Activated CD4-positive, alpha-beta T cell treated with anti-CD3 and anti-CD28 coated beads, Interleukin-2, amount 10 ng/mL, durations not matched to agents 24 days and 14 days (primary cell): ENCODE measurements at places on chromosomes 6 and 20.

GRCh38 chr6:150813993-150814359 lies 51.5 kb upstream of the MTHFD1L start:
- DNase-seq, result no peak

- no peak for DNase-seq
Measured at GRCh38 chr20:49561256-49561655, 6.7 kb downstream of the PTGIS start.

DNA sequence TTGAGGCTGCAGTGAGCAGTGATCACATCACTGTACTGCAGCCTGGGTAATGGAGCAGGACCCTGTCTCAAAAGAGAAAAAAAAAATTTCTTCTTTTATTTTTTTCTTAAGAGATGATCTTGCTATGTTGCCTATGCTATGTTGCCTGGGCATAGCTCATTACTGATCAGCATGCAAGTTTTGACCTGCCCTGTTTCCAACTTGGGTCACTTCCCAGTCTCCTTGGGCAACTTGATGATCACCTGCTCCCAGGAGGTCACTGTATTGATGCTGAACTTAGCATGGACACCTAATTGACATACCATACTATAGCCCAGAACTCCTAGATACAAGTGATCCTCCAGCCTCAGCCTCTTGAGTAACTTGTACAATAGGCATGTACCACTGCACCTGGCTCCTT lies 30.7 kb upstream of the NANP start:
- DNase-seq, result no peak

DNA sequence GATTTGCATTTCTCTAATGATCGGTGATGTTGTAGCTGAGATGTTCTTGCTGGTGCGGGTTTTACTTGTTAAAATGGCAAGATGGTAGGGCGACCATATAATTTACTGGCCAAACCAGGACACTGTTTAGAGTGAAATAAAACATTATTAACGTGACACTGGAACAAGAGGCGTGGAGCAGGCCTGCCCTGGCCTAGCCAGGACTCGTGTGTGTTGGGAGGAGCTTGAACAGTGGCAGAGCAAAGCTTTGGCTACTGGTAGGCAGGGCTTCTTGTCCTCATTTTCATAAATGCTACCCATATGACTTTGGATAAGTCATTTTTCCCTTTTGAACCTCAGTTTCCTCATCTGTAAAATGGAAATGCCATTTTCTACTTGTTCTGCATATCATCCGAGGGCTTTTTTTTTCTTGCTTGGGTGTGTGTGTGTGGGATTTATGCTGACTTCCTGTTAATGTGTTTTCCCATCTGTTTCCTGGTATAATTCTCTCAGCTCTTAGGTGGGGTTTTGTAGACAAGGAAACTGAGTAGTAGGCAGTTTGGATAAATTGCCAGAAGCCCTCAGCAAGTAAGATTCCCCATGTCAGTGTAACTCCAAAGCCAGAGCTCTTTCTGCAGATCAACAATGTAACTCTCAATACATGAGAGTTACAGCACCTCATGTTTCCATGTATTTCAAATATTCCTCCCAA lies 81.7 kb downstream of the TOX2 start:
- DNase-seq, result no peak

GRCh38 chr20:31894980-31895675 lies 24.7 kb downstream of the TTLL9 start:
- DNase-seq, result peak; percentile 65

DNA sequence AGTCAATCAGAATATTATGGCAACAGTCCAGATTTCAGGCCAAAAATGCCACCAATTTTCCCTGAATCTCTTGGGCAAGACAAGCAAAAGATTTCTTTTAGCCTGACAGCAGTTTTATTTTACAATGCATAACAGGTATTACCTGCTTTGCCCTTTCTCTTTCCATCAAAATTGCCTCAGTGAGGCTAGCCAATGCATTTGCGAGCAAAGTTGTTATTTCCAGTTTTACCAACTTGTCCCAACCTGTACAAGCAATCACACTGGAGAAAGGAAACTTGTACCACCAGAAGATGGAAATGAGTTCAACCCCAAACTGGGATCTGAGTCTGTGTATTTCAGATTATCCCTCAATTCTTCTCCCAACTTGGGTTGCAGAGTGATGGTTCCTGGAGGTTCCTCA lies 279.9 kb upstream of the CDYL start:
- no peak for DNase-seq

DNA sequence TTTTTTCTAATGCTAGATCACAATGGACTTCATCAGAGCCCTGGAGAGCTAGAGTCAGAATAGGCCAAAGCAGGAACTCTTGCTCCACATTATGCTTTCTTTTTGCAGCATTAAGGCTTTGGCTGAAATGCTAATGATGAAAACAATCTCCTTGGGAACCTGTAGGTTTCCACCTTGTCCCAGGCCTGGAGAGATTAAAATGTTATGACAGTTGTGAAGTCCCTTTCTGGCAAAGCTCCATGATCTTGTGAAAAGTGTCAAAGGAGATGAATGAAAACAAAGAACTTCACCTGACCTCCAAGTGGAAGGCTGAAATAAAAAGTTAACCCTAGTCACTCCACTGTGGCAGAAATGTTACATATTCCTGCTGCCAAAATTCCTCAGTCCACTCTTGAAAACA lies 64.0 kb upstream of the LRRC1 start:
- DNase-seq, result no peak

DNA sequence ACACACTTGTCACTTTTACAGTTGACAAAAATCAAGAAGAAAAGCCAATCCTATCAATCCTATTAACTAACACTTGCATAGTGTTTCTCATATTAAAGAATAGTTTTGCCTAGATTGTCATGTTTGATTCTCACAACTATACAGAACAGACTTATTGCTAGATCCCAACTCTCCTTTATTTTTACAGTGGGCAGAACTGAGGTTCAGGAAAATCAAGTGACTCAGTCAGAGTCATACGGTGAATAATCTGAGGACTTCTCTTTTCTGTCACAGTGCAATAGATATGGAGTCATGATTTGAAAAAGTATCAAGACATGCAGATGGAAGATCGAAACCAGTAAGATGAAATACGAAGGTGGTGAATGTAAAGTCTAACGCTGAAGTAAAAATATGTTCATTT lies 195.1 kb upstream of the CITED2 start:
- no peak for DNase-seq

DNA sequence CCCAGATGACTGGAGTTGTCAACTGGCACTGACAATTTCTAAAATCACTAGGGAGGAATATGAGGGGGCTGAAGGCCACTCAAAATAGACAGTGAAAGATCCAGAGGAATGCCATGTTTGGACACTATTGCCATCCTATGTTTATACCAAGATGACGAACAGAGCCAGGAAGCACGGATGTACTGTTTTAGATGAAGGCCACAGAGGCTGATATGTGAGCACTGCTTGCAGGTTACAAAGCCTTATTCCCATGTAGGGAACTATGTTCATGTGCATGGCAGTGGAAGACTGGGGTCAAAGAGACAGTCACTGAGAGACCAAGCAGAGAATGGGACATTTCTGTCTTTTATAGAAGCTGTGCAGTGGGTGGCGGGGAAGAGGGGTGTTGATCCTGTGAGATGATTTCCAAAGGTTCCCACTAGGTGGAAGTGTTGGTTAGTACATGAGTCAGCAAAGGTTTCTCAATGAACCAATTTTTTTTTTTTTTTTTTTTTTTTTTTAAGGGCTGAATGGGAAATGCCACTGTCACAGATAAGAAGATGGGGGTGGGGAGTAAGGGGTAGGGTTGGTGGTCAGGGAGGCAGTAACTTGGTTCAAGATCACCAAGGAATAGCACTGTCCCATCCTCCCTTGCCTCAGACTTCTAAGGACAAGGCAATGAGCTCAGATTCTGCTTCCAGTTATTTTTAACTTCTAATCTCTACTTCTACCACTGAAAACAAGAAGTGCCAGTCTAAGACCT lies 46.7 kb upstream of the MOCS1 start:
- peak; percentile 74 for DNase-seq

DNA sequence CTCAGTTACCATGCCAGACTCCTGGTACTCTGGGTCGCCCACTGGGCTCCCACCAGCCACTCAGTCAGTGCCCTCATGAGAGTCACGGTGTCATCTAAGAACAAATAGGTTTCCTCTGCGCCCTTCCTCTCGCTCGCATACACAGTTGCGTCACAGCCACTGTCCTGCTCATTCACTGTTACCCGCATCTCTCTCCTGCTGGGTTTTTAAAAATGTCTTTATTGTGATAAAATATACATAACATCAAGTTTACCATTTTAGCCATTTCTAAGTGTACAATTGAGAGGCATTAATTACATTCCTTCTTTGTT lies 4.0 kb downstream of the TEAD3 start:
- no peak for DNase-seq

GRCh38 chr6:90219209-90219985 lies 77.2 kb downstream of the BACH2 start:
- peak; percentile 72 for DNase-seq

DNA sequence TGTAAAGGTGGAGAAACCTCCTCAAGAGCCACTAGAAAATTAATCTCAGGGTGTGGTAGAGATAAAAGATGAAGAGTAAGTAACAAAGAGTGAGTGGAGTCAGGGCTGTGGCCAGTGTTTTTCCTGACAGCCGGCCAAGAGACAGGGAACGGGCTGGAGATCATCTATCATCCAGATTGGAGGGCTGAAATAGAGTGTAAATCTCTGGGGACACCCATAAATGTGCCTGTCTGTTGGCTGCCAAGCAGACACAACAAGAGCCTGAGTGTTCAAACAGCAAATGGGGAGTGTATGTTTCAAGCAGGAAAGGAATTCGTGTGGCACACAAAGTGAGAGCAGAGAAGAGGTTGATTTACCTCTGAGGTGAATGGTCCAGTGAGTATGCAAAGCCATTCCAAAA lies 326.4 kb upstream of the KHDRBS2 start:
- DNase-seq, result no peak

DNA sequence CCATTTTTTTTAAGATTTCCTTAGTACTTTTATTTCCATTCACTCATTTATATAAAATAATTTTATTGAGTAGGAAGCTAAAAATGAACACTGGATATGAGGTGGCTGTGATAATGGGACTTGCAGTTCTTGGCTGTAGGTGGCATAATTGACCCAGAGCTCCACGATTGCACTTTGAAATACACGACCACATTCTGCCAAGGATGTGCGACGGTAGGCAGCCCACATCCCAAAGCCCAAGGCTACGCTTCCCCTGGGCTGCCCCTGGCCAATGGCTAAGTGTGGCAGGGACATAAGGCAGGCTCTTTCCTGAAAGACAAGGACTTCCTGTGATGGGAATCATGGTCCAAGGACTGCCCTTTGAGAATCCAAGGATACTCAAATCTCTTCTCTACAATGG lies 43.7 kb upstream of the ADTRP start:
- DNase-seq, result no peak

GRCh38 chr6:109740787-109741186 lies 49.7 kb downstream of the FIG4 start:
- no peak for DNase-seq

GRCh38 chr6:32355018-32355417 lies 16.7 kb downstream of the TSBP1 start:
- DNase-seq, result no peak

DNA sequence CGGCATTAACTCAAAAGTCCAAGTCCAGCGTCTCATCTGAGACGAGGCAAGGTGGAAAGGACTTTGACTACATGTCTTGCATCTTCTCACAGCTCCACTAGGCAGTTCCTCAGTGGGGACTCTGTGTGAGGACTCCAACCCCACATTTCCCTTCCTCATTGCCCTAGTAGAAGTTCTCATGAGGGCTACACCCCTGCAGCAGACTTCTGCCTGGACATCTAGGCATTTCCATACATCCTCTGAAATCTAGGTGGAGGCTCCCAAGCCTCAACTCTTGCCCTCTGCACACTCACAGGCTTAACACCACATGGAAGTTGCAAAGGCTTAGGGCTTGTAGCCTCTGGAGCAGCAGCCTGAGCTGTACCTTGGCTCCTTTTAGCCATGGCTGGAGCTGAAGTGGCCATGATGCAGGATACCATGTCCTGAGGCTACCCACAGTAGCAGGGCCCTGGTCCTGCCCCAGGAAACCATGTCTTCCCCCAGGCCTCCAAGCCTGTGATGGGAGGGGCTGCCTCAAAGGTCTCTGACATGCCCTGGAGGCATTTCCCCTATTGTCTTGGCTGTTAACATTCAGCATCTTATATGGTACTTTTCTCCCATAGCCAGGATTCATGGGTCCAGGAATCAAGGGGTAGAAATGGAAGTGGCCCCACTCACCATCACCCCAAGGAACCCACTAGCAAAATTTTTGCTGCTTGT lies 194.6 kb upstream of the KCNG1 start:
- DNase-seq, result no peak

GRCh38 chr20:62238569-62239277 lies 402 bp downstream of the OSBPL2 start:
- DNase-seq, result peak; percentile 70

DNA sequence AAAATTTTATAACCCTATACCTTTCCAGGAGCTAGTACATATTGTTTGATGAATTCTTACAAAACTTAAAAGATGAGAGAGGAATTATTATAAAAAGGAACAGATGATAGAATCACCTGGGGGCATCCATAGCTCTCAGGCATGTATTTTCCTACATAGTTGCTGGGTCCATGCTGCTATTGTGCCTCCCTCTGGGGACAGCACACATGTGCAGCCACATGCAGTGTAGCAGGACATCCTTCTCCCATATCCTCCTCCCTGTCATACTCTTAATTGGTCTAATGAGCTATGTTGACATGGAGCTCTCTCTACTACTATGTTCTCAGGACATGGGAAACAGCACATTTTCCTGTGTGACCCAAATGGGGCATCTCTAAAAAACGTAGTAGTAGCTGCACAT lies 898.2 kb upstream of the MAP3K7 start:
- no peak for DNase-seq

- DNase-seq, result no peak
Measured at GRCh38 chr6:139591075-139591865, 216.8 kb upstream of the CITED2 start.

DNA sequence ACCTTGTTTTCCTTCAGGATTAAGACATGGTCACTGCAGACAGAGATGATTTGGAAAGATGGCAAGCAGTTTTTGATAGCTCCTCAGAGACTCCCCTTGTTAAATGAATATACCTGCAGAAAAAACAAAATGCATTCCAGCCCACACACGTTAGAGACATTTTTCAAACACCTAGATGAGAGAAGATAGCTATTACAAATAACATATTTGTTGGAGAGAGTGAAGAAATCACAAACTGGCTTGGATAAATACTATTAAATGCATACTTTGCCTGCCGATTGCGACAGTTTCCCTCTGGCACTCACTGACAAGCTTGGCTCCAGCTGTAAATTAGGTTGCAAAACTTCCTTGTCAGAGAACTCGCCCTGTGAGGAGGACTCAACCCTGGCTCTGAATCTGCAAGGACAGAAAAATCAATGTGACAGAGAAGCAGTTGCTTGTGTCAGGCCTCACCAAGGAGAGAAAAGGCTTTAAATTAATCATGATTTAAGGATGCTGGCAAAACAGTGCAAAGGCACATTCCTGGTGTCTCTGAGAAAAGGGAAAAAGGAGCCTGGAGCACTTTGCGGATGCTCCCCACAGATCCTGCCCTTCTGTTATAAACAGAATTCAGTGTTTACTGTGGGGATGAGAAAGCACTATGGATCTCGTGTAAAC lies 423.7 kb upstream of the MARCKS start:
- no peak for DNase-seq

DNA sequence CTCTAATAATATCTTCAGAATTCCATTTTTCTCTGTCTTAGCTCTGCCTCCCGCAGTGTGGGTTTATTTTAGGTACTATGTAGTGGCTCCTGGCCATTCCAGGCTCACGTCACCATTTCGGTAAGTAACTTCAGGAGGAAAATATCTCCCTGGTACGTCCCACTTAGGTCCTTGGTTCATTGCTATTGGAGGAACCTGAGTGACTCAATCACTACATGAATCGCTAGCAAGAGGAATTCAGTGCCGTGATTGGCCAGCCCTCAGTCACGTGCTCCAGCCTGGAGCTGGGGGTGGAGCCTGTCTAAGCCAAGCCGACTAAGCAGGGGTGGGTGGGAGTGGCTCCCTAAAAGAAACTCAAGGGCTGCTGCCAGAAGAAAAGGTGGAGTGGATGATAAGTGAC lies 67.3 kb upstream of the E2F3 start:
- DNase-seq, result no peak
